Posterior vena cava (tissue), 2 donors: ENCODE measurements at places on chromosomes 16 and 17. TPM values are rescaled to one million over a fixed set of nuclear protein-coding genes. Genes with fewer than 3 reads are reported as not detected.

Gene TTYH2
- 5.5 TPM for total RNA-seq

- DNase-seq: no peak
Observed at GRCh38 chr16:2968368-2968737, 795 bp upstream of the PAQR4 start.

GRCh38 chr17:16081507-16082087, 82.0 kb downstream of the TTC19 start:
- no peak for DNase-seq

Gene SNAI3
- 0.56 TPM for total RNA-seq

- DNase-seq: peak; percentile 96
Observed at GRCh38 chr17:42311240-42312034, 23.1 kb downstream of the STAT5A start.

GRCh38 chr17:45314741-45315647, 1.8 kb downstream of the MAP3K14 start:
- DNase-seq: no peak
